Occipital lobe (tissue), 3 donors: ENCODE measurements at places on chromosomes 4 and X. TPM values are rescaled to one million over a fixed set of nuclear protein-coding genes. Genes with fewer than 3 reads are reported as not detected.

INPP4B gene
- 6.7 TPM for total RNA-seq

- no peak for DNase-seq
These were observed 48.4 kb upstream of the RPS6KA3 start for GRCh38 chrX:20315140-20315539.

- no peak for DNase-seq
These were observed 313.4 kb upstream of the SLC7A11 start for GRCh38 chr4:138555584-138555983.

- DNase-seq, result no peak
These were observed 1841.0 kb upstream of the PCDH7 start for GRCh38 chr4:28879178-28879577.

- DNase-seq, result no peak
These were observed 105.9 kb downstream of the SLC10A7 start for GRCh38 chr4:146415829-146416228.

- DNase-seq, result no peak
These were observed 91.1 kb upstream of the VEGFC start for GRCh38 chr4:176883681-176884418.

GRCh38 chr4:186760576-186760975, 36.9 kb upstream of the FAT1 start:
- DNase-seq, result no peak

- no peak for DNase-seq
These were observed 203.0 kb downstream of the CENPC start for GRCh38 chr4:67342291-67342690.

DNA sequence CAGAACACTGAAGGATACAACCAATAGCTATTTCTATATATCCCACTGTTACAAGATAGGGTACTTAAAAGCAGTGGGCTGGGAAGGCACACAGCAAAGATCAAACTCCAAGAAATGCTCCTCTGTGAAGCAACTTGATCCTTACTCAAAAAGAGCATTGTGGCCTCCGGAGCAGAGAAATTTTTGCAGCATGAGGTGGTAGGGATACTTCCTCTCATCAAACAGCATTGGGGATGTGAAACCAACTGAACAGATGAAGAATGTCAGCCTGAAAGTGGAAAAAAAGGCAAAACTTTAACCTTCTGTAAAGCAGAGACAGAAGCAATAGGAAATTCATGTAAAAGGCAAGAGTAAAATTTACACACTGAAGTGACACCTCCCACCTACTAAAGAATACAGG, 92.2 kb downstream of the HUWE1 start:
- no peak for DNase-seq

DNA sequence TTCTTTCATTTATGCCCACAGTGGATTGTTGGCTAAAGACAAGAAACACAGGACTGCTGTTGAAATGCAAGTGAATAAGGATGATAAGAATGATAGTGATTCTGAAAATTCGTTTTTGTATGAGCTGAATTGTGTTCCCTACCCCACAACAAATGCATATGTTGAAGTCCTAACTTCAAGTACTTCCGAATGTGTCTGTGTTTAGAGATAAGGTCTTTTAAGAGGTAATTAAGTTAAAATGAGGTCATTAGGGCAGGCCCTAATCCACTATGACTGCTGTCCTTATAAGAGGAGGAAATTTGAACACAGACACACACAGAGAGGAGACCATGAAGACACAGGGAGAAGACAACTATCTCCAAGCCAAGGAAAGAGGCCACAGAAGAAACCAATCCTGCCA, 126.6 kb upstream of the ACSL4 start:
- no peak for DNase-seq

GRCh38 chr4:87179751-87180150, 40.7 kb downstream of the KLHL8 start:
- no peak for DNase-seq

- DNase-seq, result peak; percentile 90
These were observed at the start of gene MAPK10 for GRCh38 chr4:86359944-86360478. Gene MAPK10 (minus strand): TSS chr4:86360053.

GRCh38 chr4:154013576-154013975, 224.7 kb upstream of the SFRP2 start:
- DNase-seq, result no peak

DNA sequence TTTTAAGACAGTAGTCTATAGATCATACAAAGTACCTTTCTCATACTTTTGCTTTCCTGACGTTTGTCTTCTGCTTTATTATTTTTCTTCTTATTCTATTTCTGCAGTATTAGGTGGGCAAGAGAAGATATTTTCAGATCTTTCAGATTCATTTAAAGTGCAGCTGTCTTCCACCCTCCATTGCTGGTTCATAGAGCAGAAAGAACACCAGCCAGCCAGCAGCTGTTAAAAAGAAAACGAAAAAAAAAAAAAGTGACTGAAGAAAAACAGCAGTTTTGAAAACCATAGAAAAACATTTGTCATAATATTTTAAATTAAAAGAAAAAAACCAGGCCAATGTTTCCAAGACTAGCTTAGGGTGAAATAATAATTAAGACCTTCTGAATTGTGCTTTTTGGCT, 42.9 kb downstream of the SMAD1 start:
- DNase-seq, result no peak

GRCh38 chrX:94722578-94722977, 1048.6 kb downstream of the FAM133A start:
- no peak for DNase-seq

ZNF827 gene
- total RNA-seq, result 11.7 TPM

- DNase-seq, result no peak
These were observed 68.5 kb downstream of the AFF1 start for GRCh38 chr4:87003266-87003665.

- DNase-seq, result no peak
These were observed 374.8 kb upstream of the ANXA10 start for GRCh38 chr4:167717495-167717894.

DNA sequence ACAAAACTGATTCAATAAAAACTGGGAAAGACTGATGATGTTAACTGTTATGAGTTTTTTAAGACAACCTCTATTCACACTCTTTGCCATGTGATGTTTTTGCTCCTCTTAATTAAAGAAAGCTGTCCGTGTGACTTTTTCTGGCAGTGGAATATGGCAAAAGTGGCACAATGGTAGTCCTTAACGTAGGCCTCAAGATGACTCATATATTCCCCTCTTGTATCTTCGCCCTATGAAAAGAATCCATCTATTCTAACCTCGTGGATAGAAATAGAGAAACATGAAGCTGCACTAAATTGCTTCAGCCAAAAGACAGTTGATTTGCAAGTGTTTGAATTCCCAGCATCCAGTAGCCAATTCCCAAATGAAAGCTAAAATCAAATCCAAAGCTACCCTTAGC, 603.8 kb upstream of the PCDH7 start:
- DNase-seq, result no peak

PTCHD1 gene
- total RNA-seq, result 14.0 TPM

RRH gene
- not detected for total RNA-seq

DNA sequence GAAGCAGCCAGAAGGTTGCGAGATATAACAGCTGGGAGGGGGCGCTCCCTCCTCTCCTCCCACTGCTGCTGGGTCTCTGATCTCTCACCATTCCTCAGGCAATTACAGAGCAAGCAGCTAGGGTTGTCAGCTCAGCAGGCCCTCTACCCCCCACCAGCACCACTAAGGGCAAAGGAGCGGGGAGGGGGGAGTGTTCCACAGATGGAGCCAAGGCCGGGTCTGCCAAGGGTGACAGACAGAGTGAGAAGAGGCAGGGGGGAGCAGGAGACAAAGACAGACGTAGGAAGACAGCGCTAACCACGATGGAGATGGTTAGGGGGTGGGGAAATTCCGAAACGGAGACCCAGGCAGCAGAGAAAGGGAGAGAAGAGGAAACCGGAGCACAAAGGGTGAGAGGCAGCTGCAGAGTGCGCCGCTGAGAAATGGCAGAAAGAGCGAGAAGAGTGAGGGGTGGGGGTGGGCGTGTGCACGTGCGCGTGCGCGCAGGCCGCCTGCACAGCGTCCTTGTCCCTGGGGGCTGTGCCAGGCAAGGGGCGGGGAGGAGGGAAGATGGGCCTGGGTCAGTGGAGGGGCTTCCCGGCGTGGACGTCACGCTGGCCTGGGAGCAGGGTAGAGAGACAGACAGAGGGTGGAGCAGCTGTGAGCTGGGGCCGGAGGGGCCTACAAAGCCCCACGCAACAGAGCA, 6.9 kb downstream of the L1CAM start:
- DNase-seq, result no peak
